Activated T-helper 2 cell treated with anti-CD3 and anti-CD28 coated beads, Interferon-gamma antibody, Interleukin-2, Interleukin-4, amounts not matched to agents 10 μg/mL and 5 μg/mL and 100 μg/mL, durations not matched to agents 14 hours and 24 hours and 36 hours (primary cell): ENCODE measurements at places on chromosomes 3 and 15. TPM values are rescaled to one million over a fixed set of nuclear protein-coding genes. Genes with fewer than 3 reads are reported as not detected.

DNA sequence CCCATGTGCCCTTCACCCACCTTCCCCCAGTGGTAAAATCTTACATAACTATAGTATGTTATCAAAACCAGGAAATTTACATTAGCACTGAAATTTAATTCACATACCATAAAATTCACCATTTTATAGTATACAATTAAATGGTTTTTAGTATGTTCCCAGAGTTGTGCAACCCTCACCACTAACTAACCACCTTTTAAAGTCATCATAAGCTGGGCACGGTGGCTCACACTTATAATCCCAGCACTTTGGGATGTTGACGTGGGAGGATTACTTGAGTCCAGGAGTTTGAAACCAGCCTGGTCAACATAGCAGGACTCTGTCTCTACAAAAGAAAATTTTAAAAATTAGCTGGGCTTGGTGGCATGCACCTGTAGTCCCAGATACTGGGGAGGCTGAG is 13.7 kb downstream of the FRMD5 start:
- DNase-seq = no peak
- H3K4me1 ChIP-seq = no peaks in the 10 kb centered on the region
- no peaks in the 10 kb centered on the region for H3K36me3 ChIP-seq
- no peak overlapping the region for H3K4me3 ChIP-seq
- no peak overlapping the region for H3K27ac ChIP-seq

Gene NSUN3
- 20.4 and 21.4 TPM in 2 replicates for total RNA-seq

Gene CFAP100
- not detected in 2 replicates for total RNA-seq

- H3K4me3 ChIP-seq = no peak overlapping the region
- no peak overlapping the region for H3K27ac ChIP-seq
- no peaks in the 10 kb centered on the region for H3K27me3 ChIP-seq
Measured at GRCh38 chr3:134749802-134750553, 45.1 kb upstream of the EPHB1 start.

Gene LIPC
- total RNA-seq = 1.1 and 1.7 TPM in 2 replicates

DNA sequence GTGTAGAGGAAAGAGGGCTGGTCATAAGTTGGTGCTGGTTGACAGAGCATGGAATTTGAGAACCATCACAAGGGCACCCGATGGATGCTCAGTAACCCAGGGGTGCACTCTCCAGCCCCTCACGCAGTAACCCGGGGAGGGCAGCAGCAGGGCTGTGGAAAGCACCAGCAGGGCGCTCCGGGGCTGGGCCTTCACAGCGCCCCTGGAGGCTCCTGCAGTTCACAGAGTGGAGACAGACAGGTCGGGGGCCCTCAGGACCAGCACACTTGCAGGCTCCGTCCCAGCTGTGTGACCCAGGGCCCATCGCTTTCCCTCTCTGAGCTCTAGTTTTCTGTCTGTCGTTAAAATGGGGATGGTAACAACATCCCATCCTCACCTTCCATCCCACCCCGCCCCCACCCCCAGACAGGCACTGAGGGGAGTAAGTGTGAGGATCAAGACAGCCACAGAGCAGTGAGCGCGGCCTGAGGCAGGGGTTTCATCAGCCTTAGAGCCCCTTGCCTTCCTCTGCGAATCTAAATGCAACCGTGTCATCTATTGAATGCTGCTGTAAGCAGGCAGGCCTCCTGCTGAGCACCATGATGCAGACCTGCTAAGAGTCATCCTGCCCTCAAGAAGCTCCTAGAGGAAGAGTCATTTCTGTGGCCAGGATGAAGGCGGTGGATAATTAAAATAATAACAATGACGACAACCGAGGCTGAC is 90.2 kb upstream of the LINGO1 start:
- no peak for DNase-seq
- no peaks in the 10 kb centered on the region for H3K36me3 ChIP-seq
- no peak overlapping the region for H3K27ac ChIP-seq
- H3K4me3 ChIP-seq = no peak overlapping the region
- H3K27me3 ChIP-seq = peaks cover 2% of the 10 kb centered on the region
- no peaks in the 10 kb centered on the region for H3K4me1 ChIP-seq

DNA sequence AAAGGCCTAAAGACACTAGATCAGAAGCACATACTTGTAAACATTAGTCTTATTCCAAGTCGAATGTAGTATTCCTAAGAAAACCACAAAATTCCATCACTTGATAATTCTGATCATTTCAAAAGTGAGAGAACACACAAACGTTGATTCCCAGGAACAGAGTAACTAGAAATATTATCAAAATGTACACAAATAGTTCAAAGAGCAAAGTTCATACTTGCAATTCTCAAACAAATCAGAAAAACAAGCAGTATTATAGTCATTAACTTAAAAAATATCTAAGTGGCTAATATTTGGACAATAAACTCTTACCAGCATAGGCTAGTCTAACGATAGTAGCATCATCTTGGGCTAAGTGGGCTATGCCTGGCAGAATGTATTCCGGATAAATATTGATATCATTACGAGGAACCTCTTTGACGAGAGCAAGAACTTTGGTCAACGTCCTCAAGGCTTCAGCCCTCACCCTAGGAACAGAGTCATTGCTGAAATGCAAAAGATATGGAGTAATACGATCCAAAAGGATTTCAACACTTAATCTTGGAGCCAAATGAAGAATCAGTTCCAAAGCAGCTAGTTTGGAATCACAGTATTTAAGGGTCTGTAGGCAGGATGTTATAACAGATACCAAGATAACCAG is 13.3 kb downstream of the PIK3R4 start:
- H3K27ac ChIP-seq = no peak overlapping the region
- peaks cover 38% of the 10 kb centered on the region for H3K36me3 ChIP-seq
- DNase-seq = no peak
- peaks cover 21% of the 10 kb centered on the region for H3K4me1 ChIP-seq
- H3K27me3 ChIP-seq = no peaks in the 10 kb centered on the region
- no peak overlapping the region for H3K4me3 ChIP-seq

Gene PPP2R3A
- 0.09 and 0.11 TPM in 2 replicates for total RNA-seq

- H3K27ac ChIP-seq = no peak overlapping the region
- H3K4me3 ChIP-seq = no peak overlapping the region
- no peaks in the 10 kb centered on the region for H3K27me3 ChIP-seq
- H3K4me1 ChIP-seq = peaks cover 14% of the 10 kb centered on the region
- no peaks in the 10 kb centered on the region for H3K36me3 ChIP-seq
Measured at GRCh38 chr3:119653876-119654275, 6.5 kb downstream of the POPDC2 start.

GRCh38 chr15:72749700-72750099 is 33.9 kb downstream of the ADPGK start:
- no peaks in the 10 kb centered on the region for H3K27me3 ChIP-seq
- H3K4me3 ChIP-seq = no peak overlapping the region
- H3K36me3 ChIP-seq = peaks cover 70% of the 10 kb centered on the region
- H3K4me1 ChIP-seq = peaks cover 19% of the 10 kb centered on the region
- H3K27ac ChIP-seq = no peak overlapping the region

DNA sequence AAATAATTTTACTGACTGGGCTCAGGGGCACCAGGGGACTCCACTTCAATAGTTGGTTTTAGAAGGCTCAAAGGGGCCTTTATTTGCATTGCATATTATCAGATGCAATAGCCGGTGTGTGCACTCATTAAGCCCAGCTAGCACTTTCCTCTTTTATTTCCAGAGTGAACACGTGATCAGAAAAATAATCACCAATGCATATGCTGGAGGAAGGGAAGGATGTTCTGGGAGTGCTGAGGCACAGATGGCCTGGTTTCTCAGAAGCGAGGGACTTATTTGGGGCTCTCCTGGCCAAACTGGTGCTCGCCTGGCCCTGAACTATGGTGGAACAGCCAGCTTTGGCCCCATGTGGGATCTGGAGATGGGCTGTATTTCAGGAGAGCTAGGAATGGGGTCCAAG is 60.4 kb upstream of the SEC13 start:
- no peaks in the 10 kb centered on the region for H3K27me3 ChIP-seq
- no peak overlapping the region for H3K27ac ChIP-seq
- H3K4me1 ChIP-seq = no peaks in the 10 kb centered on the region
- no peak overlapping the region for H3K4me3 ChIP-seq
- H3K36me3 ChIP-seq = no peaks in the 10 kb centered on the region

Gene APOD
- 0.87 and 1.3 TPM in 2 replicates for total RNA-seq

DNA sequence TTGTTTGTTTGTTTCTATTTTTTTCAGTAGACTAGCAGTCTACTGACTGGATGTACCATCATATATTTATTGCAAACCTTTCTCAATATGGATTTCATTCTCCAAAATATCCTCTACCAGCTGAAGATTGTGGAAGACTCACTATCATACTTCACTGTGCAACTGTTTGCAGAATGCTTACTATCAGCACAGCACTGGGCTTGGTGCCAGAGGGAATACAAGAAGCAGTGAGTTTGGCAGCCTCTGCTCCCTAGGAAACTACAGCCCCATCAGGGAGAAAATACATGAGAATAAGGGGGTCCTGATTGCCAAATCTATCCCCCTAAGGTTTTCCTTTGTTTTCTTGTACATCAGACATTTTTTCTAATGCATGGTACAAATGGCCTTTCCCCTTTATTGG is 27.5 kb downstream of the AQP9 start:
- H3K4me1 ChIP-seq = no peaks in the 10 kb centered on the region
- H3K36me3 ChIP-seq = no peaks in the 10 kb centered on the region
- H3K27ac ChIP-seq = no peak overlapping the region
- H3K4me3 ChIP-seq = no peak overlapping the region
- DNase-seq = no peak

Gene SLC26A6
- 85.1 and 89.6 TPM in 2 replicates for total RNA-seq

Gene ABTB1
- total RNA-seq = 11.7 and 12.1 TPM in 2 replicates

GRCh38 chr3:124814620-124815421 is 72.3 kb downstream of the ITGB5 start:
- H3K36me3 ChIP-seq = no peaks in the 10 kb centered on the region
- H3K27ac ChIP-seq = no peak overlapping the region
- no peak overlapping the region for H3K4me3 ChIP-seq
- no peak for DNase-seq
- peaks cover 20% of the 10 kb centered on the region for H3K27me3 ChIP-seq
- peaks cover 2% of the 10 kb centered on the region for H3K4me1 ChIP-seq

- peaks cover 59% of the 10 kb centered on the region for H3K4me1 ChIP-seq
- H3K36me3 ChIP-seq = peaks cover 76% of the 10 kb centered on the region
- no peak overlapping the region for H3K27ac ChIP-seq
Measured at GRCh38 chr3:156551261-156551660, 3.7 kb downstream of the SSR3 start.

Gene CRABP1
- 0.57 TPM in 1 of 2 replicates, not detected in the other for total RNA-seq

Gene UACA
- total RNA-seq = 1.1 and 1.3 TPM in 2 replicates
